ENCODE measurements at places on chromosomes 4 and X.

DNA sequence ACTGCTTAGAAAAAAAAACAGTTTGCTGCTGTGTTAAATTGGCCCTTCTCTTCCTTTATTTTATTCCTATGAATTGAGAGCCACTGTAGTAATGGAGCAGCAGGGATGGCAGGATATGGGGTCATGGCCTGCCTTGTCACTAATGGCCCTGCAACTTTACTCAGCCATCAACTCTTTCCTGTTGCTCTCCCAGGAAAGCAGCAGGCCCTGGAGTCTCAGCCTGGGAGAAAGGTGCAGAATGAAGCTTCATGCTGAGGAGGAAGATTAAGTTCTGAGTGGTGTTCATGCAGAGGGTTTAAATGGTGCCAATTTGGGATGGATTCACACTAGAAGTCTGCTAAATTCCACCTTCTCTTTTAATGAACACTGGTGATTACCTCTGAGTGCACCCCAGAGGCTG is 285.6 kb downstream of the GPAT3 start:
- no peak overlapping the region for H3K4me3 ChIP-seq
- no peak overlapping the region for H3K27ac ChIP-seq
- H3K27me3 ChIP-seq, result peaks cover 1% of the 10 kb centered on the region

GRCh38 chr4:132540268-132540667 is 608.8 kb upstream of the PCDH10 start:
- H3K27ac ChIP-seq, result no peak overlapping the region
- H3K4me3 ChIP-seq, result no peak overlapping the region
- H3K36me3 ChIP-seq, result no peaks in the 10 kb centered on the region
- no peaks in the 10 kb centered on the region for H3K4me1 ChIP-seq
- no peaks in the 10 kb centered on the region for H3K27me3 ChIP-seq

- H3K36me3 ChIP-seq, result no peaks in the 10 kb centered on the region
- DNase-seq, result no peak
- H3K4me1 ChIP-seq, result no peaks in the 10 kb centered on the region
- no peaks in the 10 kb centered on the region for H3K27me3 ChIP-seq
- H3K4me3 ChIP-seq, result no peak overlapping the region
These were observed 2152.9 kb downstream of the ARAP2 start for GRCh38 chr4:34091451-34091850.

DNA sequence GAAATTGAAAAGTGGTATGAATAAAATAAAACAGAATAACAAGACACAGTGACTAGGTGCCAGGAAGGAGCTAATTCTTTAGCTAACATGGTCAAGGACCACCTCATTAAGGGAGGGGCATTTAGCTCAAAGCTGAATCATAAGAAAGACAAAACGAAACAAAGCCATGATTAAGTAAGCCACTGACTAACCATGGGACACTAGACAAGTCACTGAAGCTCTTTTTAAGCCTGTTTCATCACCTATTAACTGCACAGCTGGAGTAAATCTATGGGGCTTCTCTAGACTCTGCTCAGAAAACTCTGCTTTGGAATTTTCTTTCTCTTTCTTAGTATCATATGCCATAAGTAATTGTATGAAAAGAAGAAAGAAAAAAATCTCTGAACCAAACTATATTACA is 49.8 kb upstream of the C1QTNF7 start:
- H3K27ac ChIP-seq, result no peak overlapping the region
- H3K4me1 ChIP-seq, result peaks cover 18% of the 10 kb centered on the region
- H3K4me3 ChIP-seq, result no peak overlapping the region
- H3K36me3 ChIP-seq, result no peaks in the 10 kb centered on the region
- H3K27me3 ChIP-seq, result no peaks in the 10 kb centered on the region
- no peak for DNase-seq

GRCh38 chr4:110002326-110002725 is 89.6 kb downstream of the EGF start:
- H3K27ac ChIP-seq, result no peak overlapping the region
- H3K27me3 ChIP-seq, result peaks cover 3% of the 10 kb centered on the region

Data from activated CD8-positive, alpha-beta T cell treated with anti-CD3 and anti-CD28 coated beads for 36 hours (primary cell).